ENCODE measurements at places on chromosomes 2 and 18. TPM values are rescaled to one million over a fixed set of nuclear protein-coding genes. Genes with fewer than 3 reads are reported as not detected.

GRCh38 chr2:105849431-105850179 lies 104.9 kb downstream of the NCK2 start:
- H3K27ac ChIP-seq = no peak overlapping the region
- H3K4me1 ChIP-seq = peaks cover 27% of the 10 kb centered on the region
- H3K27me3 ChIP-seq = no peaks in the 10 kb centered on the region

The CFAP210 gene
- total RNA-seq = 0.96 TPM

GRCh38 chr2:167908786-167909185 lies 338.6 kb downstream of the STK39 start:
- H3K27me3 ChIP-seq = no peaks in the 10 kb centered on the region
- H3K4me3 ChIP-seq = no peak overlapping the region
- no peaks in the 10 kb centered on the region for H3K36me3 ChIP-seq
- H3K27ac ChIP-seq = no peak overlapping the region
- no peak for DNase-seq
- H3K4me1 ChIP-seq = no peaks in the 10 kb centered on the region

DNA sequence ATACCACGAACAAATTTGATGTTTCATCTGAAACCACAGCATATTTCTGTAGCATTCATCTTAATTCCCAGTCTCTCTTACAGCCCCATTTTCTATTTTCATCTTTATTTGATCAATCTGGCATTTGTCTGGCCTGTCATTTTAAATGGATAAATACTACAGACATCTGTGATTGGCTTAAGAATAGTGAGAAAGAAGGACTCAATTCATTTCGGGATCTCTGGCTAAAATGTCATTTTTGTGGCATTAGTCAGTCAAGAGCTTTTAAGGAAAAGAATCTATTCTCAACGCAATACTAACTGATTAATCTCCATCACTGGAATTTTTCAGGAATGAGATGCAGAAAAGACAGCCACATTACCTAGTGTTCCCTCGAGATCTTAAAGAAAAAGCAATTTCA lies 585.9 kb downstream of the IRS1 start:
- H3K4me3 ChIP-seq = no peak overlapping the region
- H3K27me3 ChIP-seq = no peaks in the 10 kb centered on the region
- H3K27ac ChIP-seq = no peak overlapping the region
- DNase-seq = no peak

DNA sequence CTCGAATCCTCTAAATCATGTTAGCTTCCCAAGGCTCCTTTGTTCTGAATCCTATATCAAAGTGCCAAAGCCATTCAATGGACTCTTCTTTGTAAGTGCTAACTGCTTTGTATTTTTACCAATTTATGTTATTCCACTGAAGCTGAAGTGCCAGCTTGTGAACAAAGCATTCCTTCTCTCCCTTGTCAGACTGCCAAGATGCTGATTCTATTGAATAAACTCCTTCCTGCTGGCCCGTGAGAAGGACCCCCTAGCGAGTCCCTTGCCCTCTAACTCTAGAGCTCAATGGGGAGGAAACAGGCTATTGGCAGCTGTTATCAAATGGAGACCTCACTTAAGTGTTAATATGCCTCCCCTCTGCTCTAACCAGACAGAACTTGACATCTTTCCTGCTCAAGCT lies 1097.9 kb upstream of the CNTNAP5 start:
- no peak for DNase-seq
- H3K27me3 ChIP-seq = no peaks in the 10 kb centered on the region
- H3K36me3 ChIP-seq = no peaks in the 10 kb centered on the region
- no peak overlapping the region for H3K27ac ChIP-seq
- H3K4me1 ChIP-seq = no peaks in the 10 kb centered on the region

DNA sequence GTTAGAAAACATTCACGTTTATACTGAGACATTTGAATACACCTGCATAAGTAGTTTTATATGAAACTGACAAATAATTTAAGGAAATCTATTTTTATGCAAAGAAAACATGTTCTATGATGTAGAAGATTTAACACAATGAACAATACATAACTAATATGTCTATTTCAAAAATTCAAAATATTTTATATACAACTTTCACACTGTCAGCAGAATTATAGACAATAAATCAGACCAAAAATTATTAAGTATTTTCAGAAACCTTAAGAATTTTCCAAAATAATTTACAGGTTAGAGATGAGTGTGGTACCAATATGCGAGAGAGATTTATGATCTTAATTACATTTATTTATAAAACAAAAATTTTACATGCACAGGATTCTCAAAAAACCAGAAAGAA lies 1561.0 kb upstream of the ZEB2 start:
- DNase-seq = no peak
- no peaks in the 10 kb centered on the region for H3K4me1 ChIP-seq
- H3K4me3 ChIP-seq = no peak overlapping the region
- H3K27ac ChIP-seq = no peak overlapping the region
- no peaks in the 10 kb centered on the region for H3K36me3 ChIP-seq

The SLC5A7 gene
- total RNA-seq = not detected

DNA sequence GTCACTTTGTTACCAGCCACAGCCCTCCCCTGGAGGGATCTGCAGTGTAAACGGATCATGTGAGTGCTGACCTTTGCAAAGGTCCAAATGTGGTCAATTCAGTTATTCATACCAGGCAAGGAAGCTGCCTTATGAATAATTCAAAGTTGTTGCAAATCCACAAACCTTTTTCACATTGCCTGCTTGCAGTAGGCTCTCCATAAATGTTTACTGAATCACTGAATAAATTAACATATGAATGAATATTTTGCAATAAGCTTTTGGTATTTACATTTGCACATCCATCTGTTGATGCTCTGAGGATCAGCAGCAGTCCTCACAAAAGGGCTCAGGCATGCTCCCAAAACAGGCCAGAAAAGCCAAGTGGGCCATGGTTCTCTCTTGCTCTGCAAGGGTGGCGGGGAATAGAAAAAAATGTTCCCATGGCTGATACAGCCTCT lies 156.8 kb downstream of the VAPA start:
- no peaks in the 10 kb centered on the region for H3K36me3 ChIP-seq
- no peak overlapping the region for H3K27ac ChIP-seq
- DNase-seq = peak; percentile 62

- no peak overlapping the region for H3K4me3 ChIP-seq
- no peaks in the 10 kb centered on the region for H3K4me1 ChIP-seq
- no peak overlapping the region for H3K27ac ChIP-seq
- no peaks in the 10 kb centered on the region for H3K36me3 ChIP-seq
- H3K27me3 ChIP-seq = peaks cover 24% of the 10 kb centered on the region
- no peak for DNase-seq
Measured at GRCh38 chr2:217900780-217901360, 101.9 kb downstream of the TNS1 start.

DNA sequence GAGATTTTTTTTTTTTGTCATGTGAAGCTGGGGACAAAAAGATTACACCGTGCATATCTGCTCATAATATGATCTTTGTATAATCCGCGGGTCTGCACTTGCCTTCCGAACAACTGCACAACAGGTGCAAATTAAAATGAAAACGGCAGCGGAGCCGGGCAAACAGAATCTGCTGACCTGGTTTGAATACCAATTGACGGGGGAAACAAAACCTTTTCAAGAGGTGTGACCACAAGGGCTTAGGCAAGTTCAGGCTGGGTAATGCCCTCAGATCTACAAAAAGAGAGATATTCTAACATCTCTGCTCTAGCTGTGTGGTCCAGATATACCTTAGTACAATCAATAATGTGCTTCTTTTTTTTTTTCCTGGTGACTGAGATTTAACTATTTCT lies 88.5 kb downstream of the ZEB2 start:
- no peaks in the 10 kb centered on the region for H3K27me3 ChIP-seq
- no peak overlapping the region for H3K4me3 ChIP-seq
- H3K4me1 ChIP-seq = no peaks in the 10 kb centered on the region

DNA sequence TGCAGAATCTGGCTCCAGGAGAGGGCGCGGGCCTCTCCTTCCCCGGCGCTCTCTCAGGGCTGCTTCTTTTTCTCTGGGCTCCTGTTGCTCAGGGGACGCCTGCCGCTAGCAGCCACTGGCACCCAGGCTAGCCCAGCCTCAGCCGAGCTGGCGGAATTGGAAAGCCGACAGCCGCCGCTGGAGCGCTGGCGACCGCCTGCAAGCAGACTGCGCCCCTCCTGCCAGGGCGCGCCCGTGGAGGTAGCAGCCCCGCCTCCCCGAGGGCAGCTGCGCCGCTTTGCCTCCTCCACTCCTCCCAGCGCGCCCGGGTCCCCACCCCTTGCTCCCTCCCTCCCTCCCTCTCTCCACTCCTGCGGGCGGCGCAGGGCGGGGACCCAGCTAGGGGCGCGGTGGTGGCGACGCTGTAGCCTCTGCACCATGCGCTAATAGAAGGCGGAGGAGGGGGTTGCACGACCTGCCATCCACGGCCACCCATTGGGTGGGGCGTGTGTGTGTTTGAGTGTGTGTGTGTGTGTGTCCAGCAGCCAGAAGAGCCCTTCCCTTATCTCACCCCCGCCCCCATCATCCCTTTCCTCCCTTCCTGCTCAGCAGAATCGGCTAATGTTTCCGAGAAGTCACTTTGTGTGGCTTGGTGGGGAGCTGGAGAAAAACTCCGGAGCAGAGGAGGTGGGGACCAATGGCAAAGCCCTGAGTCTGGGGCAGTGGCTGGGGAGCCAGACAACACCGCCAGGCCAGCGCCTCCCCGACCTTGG lies at the start of gene SCN9A:
SCN9A (minus strand) TSS at position 209 of the 752 bp plus-strand sequence. CDS start 64,188 bp downstream, outside the sequence.
- peak; percentile 70 for DNase-seq
- H3K4me3 ChIP-seq = peak within 1 kb of the TSS; percentile 55
- H3K27ac ChIP-seq = no peak within 1 kb of the TSS
- no peaks in the 10 kb centered on the region for H3K27me3 ChIP-seq

- H3K27ac ChIP-seq = no peak overlapping the region
- H3K4me1 ChIP-seq = no peaks in the 10 kb centered on the region
- H3K27me3 ChIP-seq = no peaks in the 10 kb centered on the region
- no peak for DNase-seq
- H3K4me3 ChIP-seq = no peak overlapping the region
- H3K36me3 ChIP-seq = no peaks in the 10 kb centered on the region
Measured at GRCh38 chr2:157946919-157947557, 70.9 kb upstream of the ACVR1 start.

DNA sequence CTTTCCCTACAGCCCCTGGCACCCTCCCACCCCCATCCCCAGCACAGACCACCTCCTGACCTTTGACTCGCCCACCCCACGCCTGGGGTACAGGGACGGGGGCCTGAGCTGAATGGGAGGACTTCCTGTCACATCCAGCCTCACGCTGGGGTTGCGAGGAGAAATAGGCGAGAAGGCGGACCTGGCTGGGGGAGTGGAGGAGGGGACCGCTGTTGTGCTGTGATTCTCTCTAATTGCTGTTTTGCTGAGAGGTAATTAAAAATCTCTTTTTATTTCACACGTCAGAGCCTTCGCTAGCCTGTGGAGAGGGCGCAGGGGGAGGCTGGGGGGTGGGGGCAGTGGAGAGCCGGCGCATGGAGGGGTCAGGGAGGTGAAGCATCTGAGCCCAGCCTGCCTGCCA lies 9.7 kb upstream of the ECEL1 start:
- H3K4me1 ChIP-seq = no peaks in the 10 kb centered on the region
- H3K4me3 ChIP-seq = no peak overlapping the region
- peaks cover 27% of the 10 kb centered on the region for H3K27me3 ChIP-seq
- no peak for DNase-seq
- no peaks in the 10 kb centered on the region for H3K36me3 ChIP-seq

The SLC16A14 gene
- total RNA-seq = 0.57 TPM

DNA sequence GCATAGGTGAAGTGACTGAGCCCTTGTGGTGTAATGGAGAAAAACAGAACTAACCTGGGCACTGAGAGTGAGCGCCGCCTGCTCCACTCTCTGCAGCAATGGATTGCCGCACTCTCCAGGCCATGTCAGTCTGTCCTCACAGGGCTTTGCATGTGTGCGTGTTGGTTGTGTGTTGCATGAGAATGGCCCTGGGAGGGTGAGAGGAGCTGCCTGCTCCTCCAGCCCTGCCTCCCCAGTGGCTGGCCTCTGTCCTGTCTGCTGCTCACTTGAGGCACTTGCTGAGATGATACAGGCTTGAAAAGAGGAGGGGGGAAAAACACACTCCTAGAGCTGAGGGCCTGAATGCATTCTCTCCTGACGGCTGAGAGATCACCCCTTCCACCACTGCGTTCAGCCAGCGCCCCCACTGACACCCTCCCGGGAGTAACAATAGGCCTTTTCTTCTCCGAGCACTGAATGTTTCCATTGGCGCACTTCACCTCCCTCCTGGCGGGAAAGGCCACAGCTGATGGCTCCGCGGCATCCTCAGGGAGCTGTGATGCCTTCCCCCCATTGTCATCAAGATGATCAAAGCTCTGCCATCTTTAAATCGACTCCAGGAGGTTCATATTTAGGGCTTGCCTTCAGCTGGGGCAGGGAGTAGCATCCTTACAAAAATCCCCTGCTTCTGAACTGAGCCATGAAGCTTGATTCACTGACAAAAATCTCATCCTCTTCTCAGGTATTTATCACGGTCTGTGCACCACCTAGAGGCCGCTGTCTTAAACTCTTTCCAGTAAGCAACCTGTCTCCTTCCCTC lies 49.9 kb upstream of the DAPL1 start:
- no peaks in the 10 kb centered on the region for H3K36me3 ChIP-seq
- DNase-seq = peak; percentile 35
- H3K4me3 ChIP-seq = no peak overlapping the region
- no peaks in the 10 kb centered on the region for H3K27me3 ChIP-seq

- no peaks in the 10 kb centered on the region for H3K36me3 ChIP-seq
- H3K27ac ChIP-seq = no peak overlapping the region
- no peak for DNase-seq
- H3K4me3 ChIP-seq = no peak overlapping the region
- H3K4me1 ChIP-seq = no peaks in the 10 kb centered on the region
Measured at GRCh38 chr2:70768590-70769085, 638 bp upstream of the ADD2 start.

The CYTIP gene
- not detected for total RNA-seq

DNA sequence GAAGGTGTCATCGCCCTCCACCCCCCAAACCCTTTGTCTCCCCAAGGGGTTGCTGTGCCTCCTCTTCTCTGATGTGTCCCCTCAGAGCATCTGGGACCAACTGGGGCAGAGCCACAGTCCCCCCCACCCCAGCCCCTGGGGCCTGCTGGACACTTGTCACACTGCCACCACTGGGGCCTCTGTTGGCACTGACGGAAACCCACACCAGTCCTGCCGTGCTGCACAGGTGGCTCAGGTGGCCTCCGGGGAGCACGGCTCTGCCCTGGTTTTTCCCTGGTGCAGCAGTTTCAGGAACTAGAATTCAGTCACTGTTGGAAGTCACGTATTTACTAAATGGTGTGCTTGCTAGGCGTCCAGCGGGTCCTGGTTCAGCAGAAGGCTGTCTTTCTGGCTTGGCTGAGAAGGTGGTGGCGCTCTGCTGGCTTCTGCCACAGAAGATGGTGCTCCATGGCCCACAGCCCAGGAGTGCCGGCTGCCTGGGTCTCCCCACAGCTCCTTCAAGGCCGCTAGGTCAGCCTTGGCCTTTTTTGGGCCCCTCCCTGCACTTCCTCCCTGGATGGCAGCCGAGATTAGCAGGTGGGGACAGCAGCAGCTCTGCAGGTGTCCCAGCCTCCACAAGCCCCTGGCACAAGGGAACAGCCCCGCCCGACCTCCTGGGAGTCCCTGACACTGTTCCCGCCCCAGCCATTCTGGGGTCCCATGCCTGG lies 18.6 kb upstream of the KLHL30 start:
- 0 out of 2 replicates have a peak, but pooled peaks cover 4% of the 10 kb centered on the region for H3K4me1 ChIP-seq
- H3K4me3 ChIP-seq = no peak overlapping the region
- peaks cover 78% of the 10 kb centered on the region for H3K27me3 ChIP-seq
- H3K27ac ChIP-seq = no peak overlapping the region
- no peak for DNase-seq

GRCh38 chr18:69490072-69490471 lies 89.4 kb downstream of the DOK6 start:
- no peaks in the 10 kb centered on the region for H3K27me3 ChIP-seq
- no peak overlapping the region for H3K27ac ChIP-seq
- H3K36me3 ChIP-seq = no peaks in the 10 kb centered on the region
- DNase-seq = no peak
- H3K4me1 ChIP-seq = no peaks in the 10 kb centered on the region
- H3K4me3 ChIP-seq = no peak overlapping the region

GRCh38 chr2:5945742-5946141 lies 253.6 kb downstream of the SOX11 start:
- no peaks in the 10 kb centered on the region for H3K4me1 ChIP-seq
- DNase-seq = no peak
- H3K4me3 ChIP-seq = no peak overlapping the region
- H3K27ac ChIP-seq = no peak overlapping the region

The NCOA1 gene
- 9.1 TPM for total RNA-seq
